ENCODE measurements at places on chromosomes 2 and 18.
A peak's percentile ranks its signal among the peaks of the same experiment; 100 is the strongest.

DNA sequence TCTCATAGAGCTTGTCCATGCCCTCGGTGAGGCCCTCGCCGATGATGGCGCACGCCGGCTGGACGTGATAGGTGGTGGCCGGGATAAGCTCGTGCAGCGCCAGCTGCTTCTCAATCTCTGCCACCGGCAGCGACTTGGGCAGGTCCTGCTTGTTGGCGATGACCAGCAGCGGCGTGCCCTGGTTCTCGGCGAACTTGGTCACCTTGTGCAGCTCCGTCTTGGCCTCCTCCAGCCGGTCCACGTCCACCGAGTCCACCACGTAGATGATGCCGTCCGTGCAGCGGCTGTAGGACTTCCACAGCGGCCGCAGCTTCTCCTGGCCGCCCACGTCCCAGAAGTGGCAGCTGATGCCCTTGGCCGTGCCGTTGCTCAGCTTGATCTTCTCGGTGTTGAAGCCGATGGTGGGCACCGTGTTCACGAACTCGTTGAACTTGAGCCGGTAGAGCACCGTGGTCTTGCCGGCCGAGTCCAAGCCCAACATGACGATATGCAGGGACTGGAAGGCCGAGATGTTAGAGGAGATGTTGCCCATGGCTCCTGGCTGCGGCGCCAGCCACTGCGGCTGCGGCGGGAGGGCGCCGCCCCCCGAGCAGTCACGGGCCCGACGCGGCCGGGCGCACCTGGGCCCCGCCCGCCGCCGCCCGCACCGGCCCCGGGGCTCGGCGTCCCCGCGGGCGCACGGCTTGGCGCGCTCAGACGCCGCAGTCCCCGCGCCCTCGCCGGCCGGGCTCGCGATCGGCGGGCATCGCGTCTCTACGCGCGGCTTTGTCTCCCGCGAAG, 636 bp downstream of the ARL4C start:
- peak overlapping the region; percentile 59 for H3K4me3 ChIP-seq
- no peak overlapping the region for H3K27ac ChIP-seq
- no peaks in the 10 kb centered on the region for H3K36me3 ChIP-seq
- H3K27me3 ChIP-seq = peaks cover 27% of the 10 kb centered on the region

- H3K4me3 ChIP-seq = no peak overlapping the region
- peaks cover 58% of the 10 kb centered on the region for H3K4me1 ChIP-seq
- DNase-seq = no peak
- H3K36me3 ChIP-seq = no peaks in the 10 kb centered on the region
Observed at GRCh38 chr18:77110936-77111335, 21.6 kb downstream of the MBP start.

GRCh38 chr2:33265584-33266338, 210.7 kb upstream of the RASGRP3 start:
- H3K27me3 ChIP-seq = no peaks in the 10 kb centered on the region
- DNase-seq = no peak
- no peak overlapping the region for H3K4me3 ChIP-seq
- H3K27ac ChIP-seq = no peak overlapping the region

DNA sequence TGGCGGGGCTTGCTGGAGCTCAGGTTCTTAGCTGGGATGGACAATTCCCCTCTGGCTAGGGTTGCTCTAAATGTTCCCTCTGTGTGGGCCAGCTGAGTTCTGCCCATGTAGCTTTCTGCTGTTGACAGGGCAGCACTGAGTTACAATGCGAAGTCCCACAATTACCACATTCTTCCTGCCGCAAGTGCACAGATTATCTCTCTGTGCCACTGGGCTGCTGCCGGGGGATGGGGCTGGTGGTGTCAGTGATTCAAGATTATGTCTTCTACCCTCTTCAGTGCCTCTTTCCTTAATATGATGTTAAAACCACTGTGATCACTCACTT, 708.1 kb downstream of the SLC4A3 start:
- no peak overlapping the region for H3K27ac ChIP-seq
- no peaks in the 10 kb centered on the region for H3K4me1 ChIP-seq
- DNase-seq = no peak
- H3K36me3 ChIP-seq = no peaks in the 10 kb centered on the region
- no peak overlapping the region for H3K4me3 ChIP-seq
- H3K27me3 ChIP-seq = no peaks in the 10 kb centered on the region

DNA sequence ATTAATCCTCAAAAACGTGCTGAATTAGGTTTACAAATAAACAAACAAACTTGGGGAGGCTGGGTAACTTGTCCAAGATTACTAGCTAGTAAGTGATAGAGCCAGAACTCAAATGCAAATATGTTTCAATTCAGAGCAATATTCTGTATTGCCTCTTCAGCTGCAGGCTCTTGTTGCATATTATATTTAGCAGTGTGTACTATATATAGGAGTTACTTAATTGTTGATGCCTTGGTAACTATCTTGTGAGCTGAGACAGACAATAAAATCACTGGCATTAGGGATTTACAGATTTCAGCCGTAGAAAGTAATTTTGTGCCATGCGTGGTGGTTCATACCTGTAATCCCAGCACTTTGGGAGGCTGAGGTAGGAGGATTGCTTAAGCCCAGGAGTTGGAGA, 10.2 kb upstream of the ANKRD12 start:
- no peaks in the 10 kb centered on the region for H3K36me3 ChIP-seq
- no peak for DNase-seq
- peak overlapping the region; percentile 98 for H3K27ac ChIP-seq
- peak overlapping the region; percentile 15 for H3K4me3 ChIP-seq

GRCh38 chr2:104412384-104412783, 441.5 kb upstream of the POU3F3 start:
- peaks cover 4% of the 10 kb centered on the region for H3K27me3 ChIP-seq
- DNase-seq = no peak
- no peak overlapping the region for H3K4me3 ChIP-seq

GRCh38 chr18:55097456-55098170, 138.4 kb upstream of the CCDC68 start:
- H3K4me3 ChIP-seq = no peak overlapping the region
- no peaks in the 10 kb centered on the region for H3K27me3 ChIP-seq
- no peaks in the 10 kb centered on the region for H3K36me3 ChIP-seq
- H3K4me1 ChIP-seq = no peaks in the 10 kb centered on the region
- no peak overlapping the region for H3K27ac ChIP-seq

DNA sequence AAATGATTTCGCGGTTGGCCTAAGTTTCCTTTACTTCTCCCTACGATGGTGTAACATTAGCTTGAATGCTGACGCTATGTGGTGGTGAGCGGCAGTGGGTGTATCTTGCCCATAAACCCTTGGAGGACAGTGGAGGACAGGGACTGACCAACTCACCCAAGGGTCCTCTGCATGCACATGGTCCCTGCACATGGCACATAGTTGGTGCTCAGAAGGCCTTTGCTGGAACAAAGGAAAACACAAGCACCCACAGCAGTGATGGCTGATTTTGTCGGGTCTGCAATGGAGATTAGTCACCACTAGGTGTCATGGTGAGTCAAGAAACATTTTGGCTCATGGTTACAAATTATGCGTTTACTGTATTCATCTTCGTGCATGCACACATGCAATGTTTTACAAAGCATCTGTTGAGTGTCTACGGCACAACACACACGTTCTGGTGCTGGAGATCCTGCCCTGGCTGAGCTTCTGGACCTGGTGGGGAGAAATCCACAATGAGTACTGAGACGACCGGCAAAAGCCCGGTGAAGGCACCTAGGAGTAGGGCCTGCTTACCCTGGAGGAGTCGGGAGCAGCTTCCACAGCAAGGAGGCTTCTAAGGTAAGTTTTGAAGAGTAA, 44.0 kb downstream of the PDCL3 start:
- H3K4me3 ChIP-seq = no peak overlapping the region
- no peaks in the 10 kb centered on the region for H3K27me3 ChIP-seq
- peaks cover 4% of the 10 kb centered on the region for H3K4me1 ChIP-seq
- no peak for DNase-seq
- H3K27ac ChIP-seq = no peak overlapping the region
- H3K36me3 ChIP-seq = no peaks in the 10 kb centered on the region

DNA sequence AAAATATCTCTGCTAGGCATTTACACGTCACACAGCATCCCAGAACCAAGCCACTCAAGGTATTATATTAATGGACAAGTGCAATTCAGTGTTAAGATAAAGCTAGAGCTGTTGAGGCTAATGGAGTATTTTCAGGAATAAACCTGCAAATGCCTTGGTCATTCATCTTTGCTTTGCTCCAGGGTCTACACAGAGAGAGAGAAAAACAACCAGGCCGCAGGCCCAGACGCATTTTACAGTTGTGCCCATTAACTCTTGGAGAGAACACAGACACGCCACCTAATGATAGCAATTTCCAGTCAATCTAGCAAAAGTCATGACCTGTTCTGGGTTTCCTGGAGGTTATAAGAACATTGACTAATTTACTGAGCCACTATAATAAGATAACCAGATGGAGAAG, 829.3 kb downstream of the LRRTM4 start:
- H3K27ac ChIP-seq = no peak overlapping the region
- H3K4me1 ChIP-seq = no peaks in the 10 kb centered on the region
- no peaks in the 10 kb centered on the region for H3K27me3 ChIP-seq
- no peaks in the 10 kb centered on the region for H3K36me3 ChIP-seq
- no peak overlapping the region for H3K4me3 ChIP-seq
- DNase-seq = no peak

- H3K36me3 ChIP-seq = no peaks in the 10 kb centered on the region
- H3K27ac ChIP-seq = no peak overlapping the region
- H3K4me3 ChIP-seq = no peak overlapping the region
- no peaks in the 10 kb centered on the region for H3K4me1 ChIP-seq
- DNase-seq = no peak
Observed at GRCh38 chr2:72415781-72416475, 268.3 kb upstream of the CYP26B1 start.

- peak overlapping the region; percentile 62 for H3K27ac ChIP-seq
- H3K4me1 ChIP-seq = peaks cover 34% of the 10 kb centered on the region
- no peaks in the 10 kb centered on the region for H3K36me3 ChIP-seq
- H3K4me3 ChIP-seq = no peak overlapping the region
- no peaks in the 10 kb centered on the region for H3K27me3 ChIP-seq
- peak; percentile 76 for DNase-seq
Observed at GRCh38 chr2:111161971-111162370, 41.3 kb downstream of the BCL2L11 start.

GRCh38 chr2:147365622-147366021, 479.2 kb upstream of the ACVR2A start:
- no peaks in the 10 kb centered on the region for H3K27me3 ChIP-seq
- DNase-seq = no peak
- no peaks in the 10 kb centered on the region for H3K36me3 ChIP-seq
- no peak overlapping the region for H3K27ac ChIP-seq
- H3K4me3 ChIP-seq = no peak overlapping the region

- DNase-seq = no peak
- H3K36me3 ChIP-seq = no peaks in the 10 kb centered on the region
Observed at GRCh38 chr2:222174450-222174849, 124.3 kb downstream of the PAX3 start.

- no peaks in the 10 kb centered on the region for H3K36me3 ChIP-seq
- H3K4me1 ChIP-seq = no peaks in the 10 kb centered on the region
- H3K4me3 ChIP-seq = no peak overlapping the region
- no peak for DNase-seq
- H3K27ac ChIP-seq = no peak overlapping the region
Observed at GRCh38 chr2:196131384-196131937, 39.9 kb downstream of the STK17B start.

DNA sequence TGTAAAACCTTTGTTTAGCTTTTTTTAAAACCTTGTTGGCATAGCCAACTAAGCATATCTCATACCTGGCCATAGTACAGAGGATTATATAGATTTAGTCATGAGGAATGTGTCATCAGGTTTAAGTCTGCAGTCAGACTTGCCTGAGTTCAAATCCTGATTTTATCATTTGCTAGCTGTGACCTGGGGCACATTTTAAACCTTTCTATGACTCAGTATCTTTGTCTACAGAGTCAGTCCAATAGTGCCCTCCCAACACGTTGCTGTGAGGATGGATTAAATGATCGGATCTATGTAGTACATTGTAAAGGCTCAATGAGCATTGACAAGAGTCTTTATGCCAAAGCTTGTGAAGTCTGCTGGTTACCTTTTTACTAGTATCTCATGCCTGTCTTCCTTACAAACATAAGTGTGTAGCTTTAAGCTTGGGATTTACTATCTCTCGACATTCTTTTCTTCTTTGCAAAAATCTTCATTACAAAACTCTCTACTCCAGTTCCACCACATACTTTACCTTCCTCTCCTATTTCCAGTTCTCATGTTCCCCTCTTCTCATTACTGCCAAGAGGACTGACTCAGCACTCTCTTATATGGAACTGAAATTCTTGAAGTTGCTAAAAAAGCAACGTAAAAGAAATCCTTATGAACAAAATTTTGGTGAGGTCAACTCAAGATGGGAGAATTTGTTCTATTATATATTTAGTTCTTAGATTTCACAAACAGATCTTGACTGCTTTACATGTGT, 68.1 kb upstream of the RBMS1 start:
- no peaks in the 10 kb centered on the region for H3K27me3 ChIP-seq
- peaks cover 17% of the 10 kb centered on the region for H3K4me1 ChIP-seq
- DNase-seq = no peak
- peak overlapping the region; percentile 8 for H3K27ac ChIP-seq

GRCh38 chr2:142944264-142944663, 66.8 kb downstream of the KYNU start:
- H3K27me3 ChIP-seq = no peaks in the 10 kb centered on the region
- no peak overlapping the region for H3K27ac ChIP-seq
- no peak overlapping the region for H3K4me3 ChIP-seq
- H3K36me3 ChIP-seq = no peaks in the 10 kb centered on the region
- H3K4me1 ChIP-seq = no peaks in the 10 kb centered on the region

- no peak for DNase-seq
- peaks cover 27% of the 10 kb centered on the region for H3K27me3 ChIP-seq
- peaks cover 14% of the 10 kb centered on the region for H3K4me1 ChIP-seq
- H3K36me3 ChIP-seq = no peaks in the 10 kb centered on the region
- no peak overlapping the region for H3K27ac ChIP-seq
Observed at GRCh38 chr2:165794536-165794928, 485 bp upstream of the GALNT3 start.

DNA sequence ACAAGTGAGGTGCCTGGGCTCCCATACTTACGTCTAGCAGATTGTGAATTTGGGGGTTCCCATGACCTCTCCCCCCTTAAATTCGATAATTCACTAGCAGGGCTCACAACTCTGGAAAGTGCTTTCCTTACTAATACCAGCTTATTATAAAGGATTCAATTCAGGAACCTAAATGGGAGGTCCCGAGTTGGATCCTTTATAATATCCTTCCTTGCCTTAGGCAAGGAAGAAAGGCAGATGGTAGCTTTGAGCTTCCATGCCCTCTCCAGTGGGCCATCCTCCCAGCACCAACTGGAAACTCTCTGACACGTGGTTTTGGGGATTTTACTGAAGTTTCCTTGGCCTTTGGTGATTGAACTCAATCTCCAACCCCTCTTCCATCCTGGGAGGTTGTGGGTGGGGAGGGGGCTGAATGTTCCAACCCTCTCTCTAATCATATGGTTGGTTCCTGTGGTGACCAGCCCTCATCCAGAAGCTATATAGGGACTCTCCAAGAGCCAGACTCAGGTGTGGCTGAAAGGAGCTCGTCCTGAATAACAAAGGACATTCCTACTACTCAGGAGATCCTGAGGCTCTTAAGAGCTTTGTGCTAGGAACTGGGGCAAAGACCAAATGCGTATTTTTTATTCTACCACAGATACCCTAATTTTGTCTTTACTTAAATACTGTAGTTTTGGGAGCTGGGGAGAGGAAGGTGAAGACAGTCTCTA, 62.2 kb downstream of the HAUS1 start:
- H3K27ac ChIP-seq = no peak overlapping the region
- H3K36me3 ChIP-seq = no peaks in the 10 kb centered on the region
- H3K4me1 ChIP-seq = no peaks in the 10 kb centered on the region
- no peaks in the 10 kb centered on the region for H3K27me3 ChIP-seq
- no peak overlapping the region for H3K4me3 ChIP-seq
- no peak for DNase-seq

- DNase-seq = no peak
- no peak overlapping the region for H3K27ac ChIP-seq
- H3K36me3 ChIP-seq = no peaks in the 10 kb centered on the region
- no peaks in the 10 kb centered on the region for H3K27me3 ChIP-seq
Observed at GRCh38 chr2:181754105-181754504, 73.8 kb upstream of the NEUROD1 start.
